ENCODE measurements at places on chromosomes 7 and 10.
A peak's percentile ranks its signal among the peaks of the same experiment; 100 is the strongest.

- DNase-seq, result no peak
Measured at GRCh38 chr7:100818366-100818765, 9.0 kb downstream of the EPHB4 start.

DNA sequence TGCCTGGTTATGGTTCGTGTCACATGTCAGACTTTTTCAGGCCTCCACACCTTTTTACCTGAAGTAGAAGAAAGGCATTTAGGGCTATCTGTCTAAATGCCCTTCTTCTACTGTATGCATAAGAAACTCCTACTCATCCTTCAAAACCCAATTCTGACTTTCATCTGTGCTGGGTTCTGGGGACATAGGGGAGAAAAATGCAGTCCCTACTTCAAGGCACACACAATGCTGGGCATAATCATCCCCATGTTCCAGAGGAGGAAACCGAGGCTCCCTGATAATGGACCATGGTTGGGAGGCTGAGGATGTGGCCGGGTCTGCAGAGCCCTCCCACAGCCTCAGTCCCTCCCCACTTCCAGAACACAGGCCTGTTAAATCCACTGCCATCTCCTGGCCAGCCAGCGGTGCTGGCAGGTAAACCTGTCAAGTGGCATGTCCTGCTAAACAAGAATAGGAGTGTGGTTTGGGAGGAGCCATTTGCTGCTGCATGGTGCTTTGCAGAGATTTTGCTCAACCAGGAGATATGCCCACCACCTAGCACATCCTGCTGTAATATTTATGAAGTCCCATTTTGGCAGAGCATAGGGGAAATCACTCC is 32.0 kb downstream of the GRID1 start:
- peak; percentile 45 for DNase-seq

- DNase-seq, result no peak
Measured at GRCh38 chr7:34338961-34339526, 319.0 kb upstream of the NPSR1 start.

DNA sequence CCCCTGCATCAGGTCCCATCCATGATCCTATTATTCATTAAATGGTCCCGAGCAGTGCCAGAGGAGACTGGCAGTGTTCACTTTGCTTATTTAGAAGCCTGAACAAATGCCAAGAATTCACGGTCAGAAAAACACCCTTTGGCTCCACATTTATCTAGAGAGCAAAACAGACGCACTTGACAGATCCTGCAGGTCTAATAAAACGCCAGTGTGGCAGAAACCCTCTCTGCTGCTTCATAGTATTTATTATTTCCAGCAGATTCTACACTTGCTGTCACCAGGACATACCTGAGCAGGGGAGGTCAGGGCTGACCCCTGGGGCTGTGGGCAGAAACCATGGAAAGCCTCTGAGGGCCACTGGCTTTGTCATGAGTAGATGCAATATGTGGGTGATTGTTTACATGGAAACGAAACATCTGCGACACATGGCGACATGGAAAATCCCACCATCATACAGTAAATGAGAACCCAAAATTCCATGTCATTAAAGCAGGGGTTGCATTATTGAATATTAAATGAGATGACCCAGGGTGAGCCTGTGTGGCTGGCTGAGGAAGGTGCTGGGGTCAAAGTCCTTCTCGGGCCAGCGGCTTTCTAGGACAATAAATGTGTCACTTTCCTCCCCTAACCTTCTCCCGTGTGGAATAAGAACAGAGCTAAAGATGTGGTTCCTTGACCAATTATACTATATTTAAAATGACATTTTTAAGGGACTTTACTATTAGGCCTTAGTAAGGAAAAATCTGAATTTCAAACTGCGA is 205.9 kb upstream of the SVIL start:
- no peak for DNase-seq

DNA sequence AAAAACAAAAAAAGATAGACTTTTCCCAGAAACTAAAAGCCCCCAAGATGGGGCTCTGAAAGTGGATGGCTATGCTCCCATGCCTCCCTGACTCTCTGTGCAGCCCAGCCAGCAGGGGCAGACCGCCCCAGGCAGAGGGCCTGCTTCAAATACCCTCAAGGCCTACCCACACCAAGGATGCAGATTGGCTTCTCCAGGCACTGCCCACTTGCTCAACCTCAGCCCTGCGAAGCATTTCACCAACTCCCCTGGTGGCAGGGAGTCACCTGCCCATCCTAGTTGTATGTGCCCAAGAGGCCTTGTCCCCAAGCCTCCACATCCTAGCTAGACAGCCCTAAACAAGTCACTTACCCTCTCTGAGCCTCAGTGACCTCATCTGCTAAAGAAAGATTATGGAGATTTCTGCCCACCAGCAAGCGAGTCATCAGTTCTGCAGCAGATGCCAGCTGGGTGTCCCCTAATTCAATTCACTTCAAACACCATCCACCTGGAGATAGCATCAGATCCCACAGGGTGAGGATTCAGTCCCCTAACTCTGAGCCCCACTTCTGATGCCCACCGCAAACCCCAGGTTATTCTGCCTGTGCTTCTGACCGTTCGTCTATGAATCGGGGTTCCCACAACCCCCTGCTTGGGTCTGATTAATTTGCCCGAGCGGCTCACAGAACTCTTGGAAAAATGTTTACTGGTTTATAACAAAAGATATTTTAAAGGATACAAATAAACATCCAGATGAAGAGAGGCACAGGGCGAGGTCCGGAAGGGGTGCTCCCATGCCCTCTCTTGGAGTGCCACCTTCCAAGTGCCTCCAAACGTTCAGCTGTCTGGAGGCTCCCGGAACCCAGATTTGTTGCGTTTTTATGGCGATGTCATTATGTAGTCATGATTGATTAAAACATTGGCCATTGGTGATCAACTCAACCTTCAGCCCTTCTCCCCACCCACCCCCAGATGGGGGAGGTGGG is 18.6 kb upstream of the ZMIZ1 start:
- DNase-seq, result no peak

GRCh38 chr10:71494476-71494875 is 97.8 kb downstream of the CDH23 start:
- no peak for DNase-seq

DNA sequence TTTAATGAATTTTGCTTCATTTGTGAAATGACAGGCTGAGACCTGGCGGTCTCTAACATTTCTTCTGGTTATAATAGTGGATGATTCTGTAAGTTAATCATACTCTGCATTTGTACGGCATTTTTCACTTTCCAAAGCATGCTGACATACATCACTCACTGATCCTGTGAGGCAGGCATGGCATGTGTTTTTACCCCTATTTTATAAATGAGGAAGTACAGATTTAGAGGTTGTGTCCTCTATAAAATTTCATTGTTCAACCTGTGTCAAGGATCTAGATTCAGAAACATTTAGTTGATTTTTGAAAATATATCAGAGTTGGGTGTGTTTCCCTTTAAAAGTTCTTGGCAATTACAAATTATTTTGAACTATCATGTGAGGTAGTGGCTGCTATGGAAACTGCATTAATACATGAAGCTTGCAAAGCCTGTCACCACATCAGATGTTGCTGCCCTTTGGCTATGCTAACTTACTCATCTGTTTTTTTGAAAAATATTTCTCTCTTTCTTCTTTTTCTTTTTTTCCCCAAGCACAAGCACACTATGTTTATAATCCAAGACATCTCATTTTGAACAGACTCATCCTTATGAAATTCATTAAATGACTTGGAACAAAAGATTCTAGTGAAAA is 172.7 kb downstream of the GNAI1 start:
- DNase-seq, result no peak

DNA sequence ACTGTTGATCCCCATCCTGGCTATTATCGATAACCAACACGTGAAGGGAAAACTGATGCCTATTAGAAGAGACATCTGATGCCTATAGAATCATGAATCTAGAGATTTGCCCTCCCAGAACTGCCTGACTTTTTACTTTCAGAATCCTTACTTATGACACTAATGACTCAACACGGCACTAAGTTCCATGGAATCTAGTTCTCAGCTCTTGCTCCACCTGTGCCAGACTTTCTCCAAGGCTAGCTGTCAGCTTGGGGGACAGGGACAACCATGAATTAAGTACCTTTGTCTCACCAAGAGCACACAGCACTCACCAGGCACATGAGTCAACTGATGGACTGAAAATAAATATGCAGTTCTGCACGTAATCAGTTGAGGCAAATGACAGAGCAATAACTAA is 184.2 kb downstream of the FRMD4A start:
- DNase-seq, result no peak

DNA sequence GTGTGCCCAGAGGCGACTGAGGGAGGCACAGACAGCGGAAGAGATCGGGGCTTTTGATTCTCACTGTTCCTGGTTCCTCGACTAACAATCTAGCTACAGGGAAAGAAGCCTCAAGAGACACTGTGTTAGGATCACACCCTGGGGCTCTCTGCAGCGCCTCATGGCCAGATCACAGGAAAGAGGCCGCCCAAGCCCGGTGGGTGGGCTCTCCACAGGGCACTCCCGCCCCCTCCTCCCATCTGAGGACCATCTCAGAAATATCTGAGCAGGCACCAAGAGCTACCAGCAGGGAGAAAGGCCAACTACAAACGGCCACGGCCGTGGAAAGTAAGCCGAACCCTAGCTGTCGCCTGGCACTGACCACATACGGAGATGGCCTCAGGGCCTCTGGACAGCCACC is 224.2 kb downstream of the MLLT10 start:
- no peak for DNase-seq

- no peak for DNase-seq
Measured at GRCh38 chr10:30029872-30030256, 29.5 kb downstream of the JCAD start.

DNA sequence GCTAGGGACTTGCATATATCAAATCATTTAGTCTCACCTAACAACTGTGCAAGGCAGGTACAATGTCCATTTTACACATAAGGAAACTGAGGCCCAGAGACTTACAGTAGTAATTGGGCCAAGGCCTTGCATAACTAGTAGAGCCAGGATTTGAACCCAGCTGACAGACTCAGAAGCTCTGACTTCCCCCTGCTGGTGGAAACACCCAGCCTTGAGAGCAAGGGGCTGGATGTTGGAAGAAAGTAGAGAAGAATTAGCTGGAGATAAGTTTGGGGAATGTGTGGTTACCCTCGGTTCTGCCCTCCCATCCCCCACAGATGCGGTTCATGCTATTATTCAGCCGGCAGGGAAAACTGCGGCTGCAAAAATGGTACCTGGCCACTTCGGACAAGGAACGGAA is 2.0 kb downstream of the AP1S1 start:
- no peak for DNase-seq

- DNase-seq, result no peak
Measured at GRCh38 chr10:78717200-78717599, 351.6 kb upstream of the ZMIZ1 start.

DNA sequence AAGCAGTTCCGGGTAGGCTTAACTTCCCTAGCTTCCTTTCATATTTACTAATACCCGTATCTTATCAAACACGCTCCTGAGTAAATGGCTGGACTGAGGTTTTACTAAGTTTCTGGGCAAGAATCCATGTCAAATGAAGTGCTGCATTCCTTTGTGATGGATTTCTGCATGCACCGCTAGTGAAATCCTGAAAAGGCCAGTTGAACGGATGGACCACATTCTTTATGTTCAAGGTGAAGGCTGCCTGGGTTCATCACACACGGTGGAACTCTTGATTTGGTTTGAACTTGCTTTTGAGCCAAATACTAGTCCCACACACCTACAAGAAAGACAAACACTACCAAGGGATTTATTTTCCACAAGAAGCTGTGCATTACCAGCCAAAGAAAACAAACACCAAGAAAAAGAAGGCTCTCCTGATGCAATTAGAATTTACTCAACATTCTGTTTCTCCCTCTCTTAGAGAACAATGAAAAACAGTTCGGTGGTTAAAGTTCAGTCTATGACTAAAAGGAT is 255.0 kb upstream of the SEMA3C start:
- no peak for DNase-seq

- no peak for DNase-seq
Measured at GRCh38 chr10:61951144-61951483, 49.6 kb downstream of the ARID5B start.
